ENCODE measurements at places on chromosomes 16 and 17. TPM values are rescaled to one million over a fixed set of nuclear protein-coding genes. Genes with fewer than 3 reads are reported as not detected.

DNA sequence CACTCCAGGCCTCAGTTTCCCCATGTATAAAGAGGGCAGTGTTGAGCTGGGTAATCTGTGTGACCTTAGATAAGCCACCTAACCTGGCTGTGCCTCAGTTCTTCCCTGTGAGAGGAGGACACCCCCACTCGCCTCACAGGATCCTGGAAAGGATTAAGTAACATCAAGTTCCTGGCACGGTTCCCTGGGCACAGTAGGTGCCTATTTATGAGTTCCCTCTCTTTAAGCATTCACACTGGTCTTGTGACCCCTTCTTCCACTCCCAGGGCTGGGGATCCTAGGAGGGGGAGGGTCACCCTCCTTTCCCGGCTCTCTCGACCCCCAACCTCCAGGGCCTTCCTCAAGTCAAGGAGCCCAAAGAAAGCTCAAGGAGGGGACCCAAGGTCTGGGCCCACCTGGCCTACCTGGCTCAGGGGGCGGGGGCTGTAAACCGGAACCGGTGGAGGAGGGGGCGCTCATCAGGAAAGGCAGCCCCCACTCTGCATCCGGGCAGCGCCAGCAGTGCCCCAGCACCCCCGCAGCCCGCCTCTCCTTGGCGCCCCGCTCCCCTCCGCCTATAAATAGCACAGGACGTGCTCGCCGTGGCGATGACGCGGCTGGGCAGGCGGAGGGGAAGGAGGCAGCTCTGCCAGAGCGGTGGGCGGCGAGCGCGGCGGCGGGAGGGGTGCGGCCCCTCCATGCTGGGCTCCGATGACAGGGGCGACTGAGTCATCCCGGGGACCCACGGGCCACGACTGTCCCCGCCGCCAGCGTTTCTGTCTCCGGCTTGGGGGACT, 9.4 kb downstream of the RPL19 start:
- DNase-seq: peak; percentile 70

DNA sequence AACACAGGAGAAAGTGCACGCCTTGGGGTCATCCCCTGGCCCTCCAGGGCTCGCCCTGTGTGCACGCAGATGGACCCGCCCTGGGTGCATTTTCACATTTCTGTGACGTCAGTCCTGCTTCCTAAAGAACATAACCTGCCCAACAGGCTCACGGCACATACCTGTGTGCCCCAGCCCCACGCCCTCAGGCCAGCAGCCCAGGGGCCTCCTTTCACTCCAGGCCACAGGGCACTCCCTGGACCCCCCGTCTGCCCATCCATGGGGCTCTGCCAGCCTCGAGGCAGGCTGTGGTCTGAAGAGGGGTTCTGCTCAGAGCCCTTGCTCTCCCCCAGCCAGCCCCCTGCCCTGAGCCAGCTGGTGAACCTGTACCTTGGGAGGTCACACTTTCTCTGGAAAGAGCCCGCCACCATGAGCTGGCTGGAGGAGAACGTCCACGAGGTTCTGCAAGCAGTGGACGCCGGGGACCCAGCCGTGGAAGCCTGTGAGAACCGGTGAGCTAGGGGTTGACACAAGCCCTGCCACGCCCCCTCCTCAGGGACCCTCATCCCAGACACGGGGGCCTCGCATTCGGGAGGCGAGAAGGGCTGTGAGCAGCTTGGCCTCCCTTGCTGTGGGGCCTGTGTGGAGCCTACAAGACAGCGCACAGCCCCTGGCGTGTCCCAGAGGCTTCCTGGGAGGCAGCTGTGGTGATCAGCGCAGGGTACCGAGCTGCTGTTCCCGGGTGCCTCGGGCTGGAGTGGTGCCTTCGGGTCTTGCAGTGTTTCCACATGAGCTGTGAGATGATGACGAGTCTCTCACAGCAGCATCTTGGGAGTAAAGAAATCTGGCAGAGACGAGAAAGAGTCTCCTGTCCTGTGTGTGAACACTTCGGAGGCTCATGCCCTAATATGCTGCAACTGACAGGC, 13.8 kb upstream of the MC1R start:
- DNase-seq: no peak

The GCGR gene
- not detected for total RNA-seq

DNA sequence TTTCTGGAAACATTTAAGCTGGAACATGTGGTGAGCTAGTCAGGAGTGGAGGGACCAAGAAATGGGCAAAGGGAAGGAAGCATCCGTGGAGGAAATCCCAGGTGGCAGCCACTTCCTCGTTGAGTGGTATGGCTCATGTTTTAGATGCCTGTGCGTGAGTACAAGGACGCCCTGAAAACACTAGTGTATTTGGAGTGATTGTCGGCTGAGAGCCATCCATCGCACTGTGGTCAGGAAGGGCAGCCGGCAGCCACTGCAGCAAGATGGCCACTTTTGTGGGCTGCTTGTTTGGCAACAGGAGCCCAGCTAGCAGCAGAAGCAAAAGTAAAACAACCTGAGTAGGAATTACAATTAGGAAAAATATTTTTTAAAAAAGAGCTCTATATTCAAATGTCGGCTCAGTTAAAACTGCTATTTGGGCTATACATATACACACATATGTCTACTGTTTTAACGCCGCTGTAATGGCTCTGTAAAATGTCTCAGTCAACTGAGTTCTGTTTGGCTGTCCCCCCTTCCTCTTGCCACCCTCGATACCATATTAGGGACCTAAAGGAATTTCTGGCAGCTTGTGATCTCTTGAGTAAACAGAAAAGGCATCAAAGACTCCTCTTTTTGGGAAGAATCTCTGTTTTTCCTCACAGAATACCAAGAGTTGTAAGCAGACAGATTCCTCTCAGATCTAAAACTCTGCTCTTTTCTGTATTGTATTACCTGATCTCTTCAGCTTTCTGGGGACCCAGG, 39.2 kb downstream of the BRD7 start:
- no peak for DNase-seq

GRCh38 chr17:82463925-82464566, 5.5 kb downstream of the NARF start:
- DNase-seq: no peak

GRCh38 chr16:59173408-59173831, 439.3 kb upstream of the GOT2 start:
- DNase-seq: no peak

- no peak for DNase-seq
Observed at GRCh38 chr16:66964049-66964448, 3.0 kb downstream of the CES3 start.

DNA sequence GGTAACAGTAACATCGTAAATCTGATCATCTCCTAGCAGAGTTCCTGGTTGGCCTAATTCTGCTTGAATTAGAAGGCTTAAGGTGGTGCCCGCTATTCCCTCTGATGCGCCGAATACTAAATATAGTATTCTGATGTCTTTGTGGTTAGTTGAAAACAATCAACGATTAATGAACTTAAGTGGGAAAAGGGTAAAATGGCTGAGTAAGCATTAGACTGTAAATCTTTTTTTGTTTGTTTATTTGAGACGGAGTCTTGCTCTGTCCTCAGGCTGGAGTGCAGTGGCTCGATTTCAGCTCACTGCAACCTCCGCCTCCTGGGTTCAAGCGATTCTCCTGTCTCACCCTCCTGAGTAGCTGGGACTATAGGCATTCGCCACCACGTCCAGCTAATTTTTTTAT, 13.4 kb downstream of the OR2C1 start:
- DNase-seq: no peak

DNA sequence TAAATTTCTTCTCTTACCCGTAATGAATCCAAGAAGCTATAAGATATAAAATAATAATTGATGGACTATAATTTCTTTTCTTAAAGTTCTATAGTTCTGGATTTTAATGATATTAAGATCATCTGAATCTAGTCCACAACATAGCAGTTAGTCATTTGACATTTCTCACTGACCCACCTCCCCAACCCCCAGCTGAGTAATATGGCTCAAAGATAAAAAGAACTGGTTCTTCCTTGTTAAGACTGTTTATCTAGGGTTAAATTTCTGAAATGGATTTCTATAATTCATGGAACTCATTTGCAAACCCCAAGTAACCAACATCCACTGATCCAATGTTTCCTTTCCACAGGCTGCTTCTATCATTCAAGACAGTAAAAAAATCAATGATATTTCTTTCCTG, 133.9 kb upstream of the SOX9 start:
- DNase-seq: no peak

DNA sequence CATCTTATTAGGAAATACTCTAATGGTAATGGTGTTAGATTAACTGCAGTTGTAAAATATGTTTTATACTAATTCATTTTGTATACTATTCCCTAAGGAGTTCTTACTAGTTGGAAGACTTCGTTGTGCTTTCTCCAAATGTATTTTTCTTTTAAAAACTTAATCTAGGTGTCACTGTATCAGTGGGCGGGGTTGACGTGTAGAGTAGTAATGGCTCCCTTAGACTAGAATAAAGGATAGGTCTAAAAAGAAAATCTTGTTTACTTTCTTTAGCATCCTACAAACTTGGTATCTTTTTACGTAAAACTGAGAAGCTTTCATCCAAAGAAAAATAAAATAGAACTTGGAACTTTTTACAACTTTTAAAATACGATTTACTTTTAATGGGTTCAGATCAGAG, 55.0 kb upstream of the MRC2 start:
- no peak for DNase-seq

DNA sequence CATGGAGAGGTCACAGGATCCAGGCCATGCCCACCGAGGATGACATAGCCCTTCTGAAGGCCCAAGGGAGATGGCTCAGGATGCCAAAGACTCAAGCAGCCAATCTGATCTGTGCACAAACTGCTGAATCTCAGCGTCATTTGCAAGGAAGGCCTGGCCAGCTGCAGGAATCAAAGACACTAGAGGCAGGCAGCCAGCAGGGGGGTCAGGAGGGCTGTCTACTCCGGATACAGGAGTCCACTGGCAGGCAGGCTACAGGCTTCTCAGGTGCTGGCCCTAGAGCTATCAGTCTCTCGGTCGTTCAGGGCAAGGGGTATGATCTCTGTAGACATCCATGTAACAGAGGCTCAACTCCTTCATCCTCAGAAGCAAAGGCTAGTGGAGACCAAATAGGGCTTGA, 1735.3 kb downstream of the TP53TG3F start:
- DNase-seq: no peak

- no peak for DNase-seq
Observed at GRCh38 chr17:14135906-14136590, 66.7 kb downstream of the COX10 start.

The MEOX1 gene
- not detected for total RNA-seq

GRCh38 chr16:57889522-57889921, 81.4 kb downstream of the CNGB1 start:
- no peak for DNase-seq

The DHODH gene
- total RNA-seq: 6.7 TPM

The ZG16 gene
- total RNA-seq: not detected

The NHLRC4 gene
- total RNA-seq: 0.71 TPM

Measured in dorsolateral prefrontal cortex (tissue), 122 donors.